ENCODE measurements at places on chromosomes 3 and 15.

- no peak for DNase-seq
Observed at GRCh38 chr3:64922213-64922612, 234.4 kb upstream of the ADAMTS9 start.

- DNase-seq, result no peak
Observed at GRCh38 chr15:89127054-89127702, 38.9 kb downstream of the ABHD2 start.

- no peak for DNase-seq
Observed at GRCh38 chr3:53828581-53828980, 17.6 kb downstream of the CHDH start.

GRCh38 chr15:60301024-60301423 lies 96.8 kb downstream of the ANXA2 start:
- DNase-seq, result peak; percentile 9

DNA sequence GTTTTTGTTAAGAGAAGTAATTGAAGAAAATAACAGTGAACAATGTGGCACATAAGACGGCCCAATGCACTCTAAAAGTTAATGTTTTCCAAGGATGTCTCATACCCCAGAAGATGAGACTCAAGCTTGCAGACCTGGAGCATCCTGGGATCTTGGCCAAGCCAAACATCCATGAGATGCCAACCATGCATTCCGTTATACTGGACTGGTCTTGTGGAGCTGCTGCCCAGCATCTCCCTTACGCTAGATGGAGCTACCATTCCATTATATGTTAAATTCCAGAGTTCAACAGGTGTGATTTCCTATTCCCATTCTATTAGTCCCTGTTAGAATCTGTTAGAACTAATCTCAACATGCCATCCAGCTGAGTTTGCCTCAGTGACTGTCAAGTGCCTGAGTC lies 181.8 kb downstream of the PDCD6IP start:
- peak; percentile 93 for DNase-seq

- DNase-seq, result no peak
Observed at GRCh38 chr3:141930801-141931200, 54.4 kb downstream of the ATP1B3 start.

GRCh38 chr3:146160321-146160963 lies 542 bp downstream of the PLOD2 start:
- peak; percentile 85 for DNase-seq

DNA sequence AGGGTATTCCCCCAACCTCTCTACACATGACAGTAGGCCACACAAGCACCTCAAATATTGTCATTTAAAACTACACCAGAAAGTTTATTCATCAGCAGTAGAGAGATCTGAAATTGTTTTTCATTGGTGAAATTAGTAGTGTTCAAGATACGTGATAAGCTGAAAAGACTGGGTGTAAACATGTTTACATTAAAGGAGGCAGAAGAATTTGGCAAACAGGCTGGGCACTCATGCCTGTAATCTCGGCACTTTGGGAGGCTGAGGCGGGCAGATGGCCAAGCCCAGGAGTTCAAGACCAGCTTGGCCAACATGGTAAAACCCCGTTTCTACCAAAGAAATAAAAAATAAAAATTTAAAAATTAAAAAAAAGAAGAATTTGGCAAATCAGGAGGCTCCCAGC lies 255.6 kb downstream of the FOXP1 start:
- DNase-seq, result no peak

Data from EH (cell line).